AG09319 (cell line): ENCODE measurements at places on chromosomes 12 and 14.

GRCh38 chr14:67486890-67487289 lies 1.6 kb downstream of the TMEM229B start:
- no peak for DNase-seq

DNA sequence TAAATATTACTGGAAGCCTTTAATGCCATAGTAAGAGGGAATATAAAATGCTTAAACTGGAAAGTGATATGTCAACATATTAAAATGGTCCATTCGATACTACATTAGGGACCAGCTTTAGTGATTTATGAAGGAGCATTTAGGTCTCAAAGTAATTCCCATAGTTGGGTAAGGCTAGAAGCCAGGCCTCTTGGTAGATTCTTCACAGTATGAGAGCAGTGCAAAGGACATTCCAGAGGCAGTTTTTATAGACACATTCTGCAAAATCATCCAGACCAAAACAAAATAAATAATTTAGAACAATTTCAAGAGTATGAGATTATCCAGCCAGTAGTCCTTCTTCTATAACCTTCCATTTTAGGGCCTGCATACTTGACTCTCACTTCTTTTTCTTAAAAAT lies 142.6 kb upstream of the PDZRN4 start:
- DNase-seq = no peak

- no peak for DNase-seq
These were observed 54.5 kb upstream of the HECTD1 start for GRCh38 chr14:31261859-31262731.

DNA sequence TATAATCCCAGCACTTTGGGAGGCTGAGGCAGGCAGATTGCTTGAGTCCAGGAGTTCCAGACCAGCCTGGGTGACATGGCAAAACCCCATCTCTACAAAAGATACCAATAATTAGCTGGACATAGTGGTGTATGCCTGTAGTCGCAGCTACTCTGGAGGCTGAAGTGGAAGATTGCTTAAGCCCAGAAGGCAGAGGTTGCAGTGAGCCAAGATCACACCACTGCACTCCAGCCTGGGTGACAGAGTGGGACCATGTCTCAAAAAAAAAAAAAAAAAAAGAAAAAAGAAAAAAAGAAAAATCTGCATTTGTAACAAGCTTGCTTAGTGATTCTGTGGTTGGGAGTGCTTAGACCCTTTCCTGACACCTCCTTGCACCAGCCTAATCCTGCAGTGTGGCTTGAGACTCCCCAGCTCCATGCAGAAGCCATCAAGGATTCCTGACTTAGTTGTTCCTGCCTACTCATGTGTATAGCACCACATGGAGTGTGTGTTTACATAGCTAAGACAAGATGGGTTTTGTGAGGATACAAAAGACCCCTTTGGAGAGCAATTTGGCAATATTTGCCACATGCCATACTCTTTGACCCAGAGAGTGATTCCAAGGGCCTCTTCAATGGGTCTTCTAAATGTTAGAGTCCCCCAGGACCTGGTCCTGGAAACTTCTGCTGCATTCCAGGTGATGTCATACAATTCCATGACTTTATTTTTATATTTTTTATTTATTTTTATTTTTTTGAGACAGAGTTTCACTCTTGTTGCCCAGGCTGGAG lies 5.1 kb upstream of the TMED10 start:
- no peak for DNase-seq

- DNase-seq = no peak
These were observed 17.2 kb downstream of the KRT85 start for GRCh38 chr12:52350021-52350620.

DNA sequence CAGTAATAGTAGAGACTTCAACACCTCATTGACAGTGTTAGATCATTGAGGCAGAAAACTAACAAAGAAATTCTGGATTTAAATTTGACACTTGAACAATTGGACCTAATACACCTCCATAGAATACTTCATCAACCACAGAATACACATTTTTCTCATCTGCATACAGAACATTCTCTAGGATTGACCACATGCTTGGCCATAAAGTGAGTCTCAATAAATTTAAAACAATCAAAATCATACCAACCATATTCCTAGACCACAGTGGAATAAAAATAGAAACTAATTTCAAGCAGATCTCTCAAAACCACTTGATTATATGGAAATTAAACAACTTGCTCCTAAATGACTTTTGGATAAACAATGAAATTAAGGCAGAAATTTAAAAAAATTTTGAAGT lies 82.3 kb downstream of the SLC38A4 start:
- peak; percentile 27 for DNase-seq

- DNase-seq = no peak
These were observed 5.8 kb downstream of the WSB2 start for GRCh38 chr12:118055144-118055557.

DNA sequence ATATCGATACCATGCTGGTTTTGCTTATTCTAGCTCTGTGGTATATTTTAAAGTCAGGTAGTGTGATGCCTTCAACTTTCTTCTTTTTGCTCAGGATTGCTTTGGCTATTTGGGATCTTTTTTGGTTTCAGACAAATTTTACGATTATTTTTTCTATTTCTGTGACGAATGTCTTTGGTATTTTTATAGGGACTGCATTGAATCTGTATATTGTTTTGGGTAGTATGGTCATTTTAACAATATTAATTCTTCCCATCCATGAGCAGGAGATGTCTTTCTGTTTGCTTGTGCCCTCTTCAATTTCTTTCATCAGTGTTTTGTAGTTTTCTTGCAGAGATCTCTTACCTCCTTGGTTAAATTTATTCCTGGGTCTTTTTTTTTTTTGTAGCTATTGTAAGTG lies 10.8 kb upstream of the SLC4A8 start:
- DNase-seq = no peak
